ENCODE measurements at places on chromosomes 5 and 9. TPM values are rescaled to one million over a fixed set of nuclear protein-coding genes. Genes with fewer than 3 reads are reported as not detected.

Gene DOK3
- total RNA-seq = 4.8 TPM

Gene PLAC8L1
- not detected for total RNA-seq

Gene GLDC
- 18.4 TPM for total RNA-seq

Gene PNPLA7
- total RNA-seq = 3.0 TPM

Data from camera-type eye (tissue), 1 donor.